Stimulated activated CD4-positive, alpha-beta T cell treated with anti-CD3 and anti-CD28 coated beads, Interleukin-12 subunit alpha, Interleukin-12 subunit beta, amount 100 ng/mL, for 4 hours (primary cell): ENCODE measurements at places on chromosomes 2 and 18.

GRCh38 chr2:201580486-201580885 is 62.8 kb downstream of the TMEM237 start:
- no peak for DNase-seq

- no peak for DNase-seq
Observed at GRCh38 chr2:70261501-70261900, 3.6 kb downstream of the PCYOX1 start.

DNA sequence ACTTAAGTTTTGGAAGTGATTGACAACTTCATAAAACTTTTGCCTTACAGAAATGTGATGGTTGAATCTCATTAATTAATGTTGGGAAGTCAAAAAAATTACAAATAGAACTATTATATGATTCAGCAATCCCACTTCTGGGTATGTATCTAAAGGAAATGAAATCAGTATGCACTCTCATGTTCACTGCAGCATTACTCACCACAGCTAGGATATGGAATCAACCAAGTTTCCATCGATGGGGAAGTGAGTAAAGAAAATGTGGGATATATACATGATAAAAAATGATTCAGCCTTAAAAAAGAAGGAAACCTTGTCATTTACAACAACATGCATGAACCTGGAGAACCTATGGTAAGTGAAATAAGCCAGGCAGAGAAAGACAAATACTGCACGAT is 112.4 kb upstream of the WDR75 start:
- DNase-seq = no peak

GRCh38 chr2:196980001-196980400 is 53.5 kb upstream of the PGAP1 start:
- DNase-seq = no peak

DNA sequence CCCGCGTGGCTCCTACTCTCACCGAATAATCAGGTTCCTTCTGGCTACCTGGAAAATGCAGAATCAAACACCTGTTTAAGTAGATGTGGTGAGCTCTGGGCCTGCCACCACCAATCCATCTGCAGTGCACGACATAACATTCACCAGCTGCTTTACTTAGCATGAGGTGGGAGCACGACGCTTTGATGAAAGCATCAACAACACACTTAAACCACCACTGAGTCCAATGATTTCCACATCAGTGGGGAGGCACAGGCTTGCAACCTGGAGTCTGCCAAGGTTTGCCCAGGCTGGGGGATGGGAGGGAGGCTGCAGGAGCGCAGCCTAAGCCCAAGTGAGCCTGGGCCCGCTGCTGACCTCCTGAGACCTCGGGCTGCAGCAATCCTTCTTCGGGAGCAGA is 415.5 kb downstream of the MEIS1 start:
- DNase-seq = no peak

DNA sequence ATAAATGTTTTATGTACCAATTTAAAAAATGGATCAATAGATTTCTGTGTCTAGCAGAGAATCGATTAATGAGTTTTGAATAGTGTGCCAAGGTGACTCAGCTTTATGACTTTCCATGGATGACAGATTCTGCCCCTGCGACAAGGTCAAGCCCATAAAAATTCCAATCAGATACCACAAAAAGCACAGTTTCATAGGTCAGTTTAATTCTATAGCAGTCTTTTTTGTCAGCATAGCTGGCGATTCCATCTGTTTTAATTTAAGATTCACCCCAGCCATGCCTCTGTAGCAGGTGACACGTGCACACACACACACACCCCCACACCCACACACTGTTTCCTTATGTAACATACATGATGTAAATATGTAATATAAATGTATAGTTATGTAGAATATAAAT is 28.9 kb downstream of the RAB31 start:
- no peak for DNase-seq

- DNase-seq = no peak
Observed at GRCh38 chr18:56807901-56808300, 156.7 kb downstream of the WDR7 start.

DNA sequence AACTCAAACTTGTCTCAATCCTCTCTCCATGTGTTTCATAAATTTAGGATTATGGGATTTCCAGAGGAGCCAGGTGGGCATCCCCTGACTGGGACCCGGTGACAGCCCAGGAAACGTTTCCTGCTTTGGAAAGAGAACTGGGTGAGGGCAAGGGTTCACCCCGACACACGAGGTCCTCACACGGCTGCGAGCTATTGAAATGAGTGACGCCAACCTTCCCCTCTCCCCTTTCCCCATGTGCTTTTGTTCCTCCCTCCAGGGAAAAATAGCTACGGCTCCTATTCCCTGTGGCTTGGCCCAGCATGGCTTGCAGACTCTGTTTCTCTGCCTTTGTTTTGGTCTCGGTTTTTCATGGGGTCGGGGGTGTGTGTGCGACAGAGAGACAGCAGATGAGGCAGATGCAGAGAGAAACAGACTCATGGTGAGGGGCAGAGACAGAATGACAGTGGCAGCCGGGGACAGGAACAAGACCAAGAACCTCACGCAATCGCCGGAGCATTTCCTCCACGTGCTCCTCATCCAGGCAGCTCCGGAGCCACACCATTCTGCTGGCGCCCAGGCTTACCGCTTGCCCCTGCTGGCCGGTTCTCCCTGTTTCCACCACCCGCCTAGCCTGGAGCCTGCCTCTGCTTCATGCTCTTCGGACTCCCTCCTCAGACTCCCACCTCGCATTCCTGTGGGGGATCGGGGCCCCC is 238.5 kb downstream of the DYSF start:
- DNase-seq = no peak
